ENCODE measurements at places on chromosomes 5 and 9.

DNA sequence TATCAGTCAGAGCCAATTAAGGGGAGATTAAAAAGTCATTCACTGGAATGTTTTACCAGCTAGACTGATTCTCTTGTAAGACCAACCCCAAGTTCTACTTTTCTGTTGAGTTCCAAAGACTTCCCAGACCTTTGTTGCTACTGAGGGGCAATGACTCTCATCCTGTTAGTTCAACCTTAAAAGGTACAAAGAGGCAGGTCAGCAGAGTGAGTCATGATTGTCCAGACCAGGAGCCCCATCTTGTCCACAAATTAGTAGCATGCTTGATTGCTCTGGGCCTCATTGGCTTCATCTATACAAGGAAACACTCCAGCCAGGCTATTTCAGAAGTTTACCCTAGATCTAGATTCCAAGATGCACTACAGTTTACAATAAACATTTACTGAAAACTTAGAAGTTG, 79.9 kb upstream of the IL7R start:
- DNase-seq, result no peak

DNA sequence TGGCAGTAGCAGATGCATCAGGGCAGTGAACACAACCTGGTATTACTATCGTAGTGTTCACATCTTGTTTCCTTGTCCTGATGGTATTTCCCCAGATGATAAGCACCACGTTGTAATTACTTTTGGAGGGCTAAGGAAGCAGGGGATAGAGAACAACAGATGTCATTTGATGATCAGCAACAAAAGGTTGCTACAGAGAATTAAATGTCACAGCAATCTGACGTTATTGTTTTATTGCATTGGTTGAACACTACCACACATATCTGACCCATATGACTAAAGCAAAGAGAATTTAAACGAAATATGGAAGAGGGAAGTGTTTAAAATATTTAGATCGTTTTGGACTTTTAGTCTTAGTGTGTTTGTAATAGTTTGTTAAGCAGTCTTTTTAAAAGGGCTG, 408.3 kb downstream of the SH3GL2 start:
- DNase-seq, result no peak

GRCh38 chr9:135516132-135516860, 4.9 kb upstream of the LCN1 start:
- DNase-seq, result no peak

- DNase-seq, result no peak
Measured at GRCh38 chr5:135371622-135372232, 27.3 kb downstream of the MACROH2A1 start.

- no peak for DNase-seq
Measured at GRCh38 chr9:100590481-100590880, 12.6 kb downstream of the CAVIN4 start.

DNA sequence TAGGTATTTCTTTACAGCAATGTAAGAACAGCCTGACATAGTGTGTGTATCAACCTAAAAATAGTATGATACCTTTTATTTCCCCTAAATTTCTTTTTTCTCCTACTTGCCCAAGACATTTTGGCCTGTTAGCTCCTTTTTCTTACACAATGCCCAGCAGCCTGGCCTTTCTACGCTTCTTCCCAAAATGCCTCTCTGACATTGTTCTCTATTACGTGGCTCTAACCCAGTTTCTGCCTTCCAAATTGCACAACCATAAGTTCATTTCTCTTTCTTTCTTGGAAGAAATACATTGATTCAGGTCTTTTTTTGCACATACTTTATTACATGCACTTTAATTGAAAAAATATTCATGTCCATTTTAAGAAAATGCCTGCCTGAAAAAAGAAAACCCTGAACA, 408.2 kb downstream of the PRR16 start:
- DNase-seq, result no peak

DNA sequence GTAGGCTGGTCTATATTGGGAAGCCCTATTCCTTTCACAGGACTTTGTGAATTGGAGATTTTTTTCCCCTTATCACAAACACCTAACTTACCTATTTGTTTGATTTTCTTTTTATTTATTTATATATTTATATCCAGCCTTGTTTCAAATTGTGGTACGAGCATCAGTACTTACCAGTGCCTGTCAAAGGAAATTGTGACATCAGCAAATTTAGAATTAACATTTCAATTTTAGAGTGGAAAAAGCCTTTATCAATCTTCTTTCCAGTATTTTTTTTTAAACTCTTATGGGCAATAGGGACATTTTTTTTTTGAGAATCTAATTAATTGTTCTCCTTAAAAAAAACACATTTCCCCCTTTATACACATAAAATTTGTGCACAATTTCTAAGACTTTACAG, 790.2 kb downstream of the PRELID2 start:
- DNase-seq, result no peak

- DNase-seq, result no peak
Measured at GRCh38 chr5:93929131-93929530, 187.7 kb upstream of the POU5F2 start.

- DNase-seq, result no peak
Measured at GRCh38 chr5:67268231-67269021, 71.8 kb upstream of the CD180 start.

GRCh38 chr5:145463634-145464033, 371.5 kb downstream of the PRELID2 start:
- no peak for DNase-seq
